8988T (cell line): ENCODE measurements at places on chromosomes 2 and 18.
A peak's percentile ranks its signal among the peaks of the same experiment; 100 is the strongest.

DNA sequence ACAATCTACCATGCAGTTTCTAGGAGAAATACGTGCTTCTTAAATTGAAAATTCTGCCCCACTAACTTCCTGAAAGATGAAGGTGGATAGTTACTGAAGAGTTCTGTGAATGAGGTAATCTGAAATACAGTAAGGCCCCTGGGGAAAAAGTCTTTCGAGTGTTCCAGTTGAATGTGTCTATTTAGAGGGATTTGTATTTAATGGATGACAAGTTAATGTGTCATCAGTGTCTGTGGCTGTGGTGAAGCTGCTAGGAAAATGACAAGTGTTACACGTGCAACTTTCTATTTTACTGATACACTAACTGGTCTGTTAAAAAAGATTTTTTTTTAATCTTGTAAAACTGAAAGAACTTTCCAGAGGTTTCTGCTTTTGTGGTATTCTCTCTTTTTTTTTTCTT lies 384.6 kb downstream of the STK39 start:
- DNase-seq: no peak

GRCh38 chr2:206263959-206264603 lies 10.4 kb upstream of the ZDBF2 start:
- DNase-seq: no peak

GRCh38 chr2:39241588-39241987 lies 2.2 kb downstream of the CDKL4 start:
- DNase-seq: no peak

DNA sequence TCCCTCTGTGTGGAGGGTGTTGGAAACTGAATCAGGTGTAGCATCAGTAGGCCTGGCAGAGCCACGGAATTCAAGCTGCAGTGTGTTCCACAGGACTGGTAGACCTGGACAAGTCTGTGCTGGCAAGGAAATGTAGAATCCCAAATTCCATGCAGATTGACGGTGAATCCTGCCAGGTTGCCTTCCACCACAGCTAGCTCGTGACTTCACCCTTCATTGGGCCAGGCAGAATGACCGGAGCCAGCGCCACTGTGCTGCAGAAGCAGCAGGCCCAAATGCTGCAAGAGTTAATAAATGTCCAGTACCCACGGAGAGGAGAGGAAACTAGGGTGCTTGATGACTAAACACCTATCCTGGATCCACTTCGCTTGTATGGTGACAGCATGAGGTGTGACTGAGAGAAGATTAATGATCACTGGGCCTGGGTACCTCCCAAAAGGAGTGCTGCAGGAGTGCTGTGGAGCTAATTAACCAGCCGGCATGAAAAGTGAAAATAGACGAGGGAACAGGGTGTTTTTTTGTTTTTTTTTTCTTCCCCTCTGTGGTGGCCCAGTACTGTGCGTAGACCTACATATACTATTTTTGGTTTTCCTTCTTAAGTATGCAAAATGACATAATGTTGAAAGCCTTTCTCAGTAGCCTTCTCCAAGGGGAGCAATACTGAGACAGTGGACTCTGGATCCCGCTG lies 122.2 kb downstream of the TANC1 start:
- no peak for DNase-seq

- no peak for DNase-seq
Observed at GRCh38 chr2:55961318-55961911, 37.8 kb upstream of the EFEMP1 start.

- DNase-seq: no peak
Observed at GRCh38 chr18:39647627-39648534, 2082.3 kb upstream of the CELF4 start.

- peak; percentile 18 for DNase-seq
Observed at GRCh38 chr2:240688553-240688919, 3.1 kb upstream of the AQP12A start.

GRCh38 chr2:6750411-6751158 lies 115.1 kb downstream of the CMPK2 start:
- DNase-seq: no peak

DNA sequence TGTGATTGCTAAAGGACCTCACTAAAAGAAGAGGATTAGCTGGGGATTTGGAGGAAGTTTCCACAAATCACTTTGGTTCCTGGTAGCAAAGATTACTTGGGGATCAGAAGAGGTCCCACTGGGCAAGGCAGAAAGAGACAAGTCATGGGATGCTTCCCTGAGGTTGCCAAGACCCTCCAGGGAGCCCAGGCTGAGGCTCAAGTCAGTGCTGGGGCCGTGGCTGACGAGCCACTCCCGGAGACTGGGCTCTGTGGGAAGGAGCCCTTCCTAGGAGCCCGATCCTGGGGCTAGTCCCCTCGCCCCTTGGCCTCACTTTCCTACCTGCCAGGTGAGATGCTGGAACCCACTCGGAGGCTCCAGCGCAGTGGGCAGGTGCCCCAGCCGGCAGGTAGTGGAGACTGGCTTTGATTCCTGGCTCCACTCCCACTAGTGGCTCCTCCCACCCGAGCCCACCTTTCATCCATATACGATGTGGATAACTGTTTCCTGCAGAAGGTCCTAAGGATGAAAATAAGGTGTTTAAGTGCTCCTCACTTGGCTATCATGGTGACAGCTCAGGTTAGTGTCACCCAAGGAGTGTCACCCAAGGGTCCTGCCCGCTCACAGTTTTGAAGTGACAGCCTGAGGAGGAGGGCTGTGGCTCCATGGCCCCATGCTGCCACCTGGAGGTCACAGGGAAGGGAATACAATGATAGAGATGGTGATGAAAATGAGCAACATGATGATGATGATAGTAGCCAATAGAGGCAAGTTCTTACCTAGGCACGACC lies 100.5 kb downstream of the CAPN13 start:
- no peak for DNase-seq

GRCh38 chr18:10559553-10560451 lies 34.0 kb downstream of the NAPG start:
- no peak for DNase-seq

DNA sequence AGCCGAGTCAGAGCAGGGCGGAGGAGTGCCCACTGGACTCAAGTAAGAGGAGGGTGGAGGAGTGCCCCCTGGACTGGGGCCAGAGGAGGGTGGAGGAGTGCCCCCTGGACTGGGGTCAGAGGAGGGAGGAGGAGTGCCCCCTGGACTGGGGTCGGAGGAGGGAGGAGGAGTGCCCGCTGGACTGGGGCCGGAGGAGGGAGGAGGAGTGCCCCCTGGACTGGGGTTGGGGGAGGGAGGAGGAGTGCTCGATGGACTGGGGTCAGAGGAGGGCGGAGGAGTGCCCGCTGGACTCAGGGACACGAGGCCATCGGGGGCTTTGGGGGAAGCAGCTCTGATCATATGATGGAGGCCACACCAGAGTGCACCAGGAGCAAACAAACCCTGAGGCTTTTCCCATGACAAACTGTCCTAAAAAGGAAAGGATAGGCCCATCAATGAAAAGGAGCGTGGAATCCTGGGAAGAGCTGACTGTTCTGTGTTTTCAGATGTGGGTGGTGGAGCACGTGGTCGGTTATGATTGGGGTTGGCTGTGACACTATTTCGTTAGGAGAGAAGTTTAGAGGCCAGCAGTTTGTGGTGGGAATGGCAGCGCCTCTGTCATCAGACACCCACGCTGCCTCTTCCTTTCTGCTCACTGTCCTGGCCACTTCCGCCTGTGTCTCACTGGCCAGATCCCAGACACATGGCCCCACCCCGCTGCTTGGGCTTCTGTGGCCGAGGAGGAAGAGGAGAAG lies 24.5 kb upstream of the HPCAL1 start:
- DNase-seq: no peak

- no peak for DNase-seq
Observed at GRCh38 chr18:74082742-74083556, 64.7 kb downstream of the FBXO15 start.

- DNase-seq: no peak
Observed at GRCh38 chr18:45324495-45325113, 290.7 kb upstream of the SLC14A2 start.

DNA sequence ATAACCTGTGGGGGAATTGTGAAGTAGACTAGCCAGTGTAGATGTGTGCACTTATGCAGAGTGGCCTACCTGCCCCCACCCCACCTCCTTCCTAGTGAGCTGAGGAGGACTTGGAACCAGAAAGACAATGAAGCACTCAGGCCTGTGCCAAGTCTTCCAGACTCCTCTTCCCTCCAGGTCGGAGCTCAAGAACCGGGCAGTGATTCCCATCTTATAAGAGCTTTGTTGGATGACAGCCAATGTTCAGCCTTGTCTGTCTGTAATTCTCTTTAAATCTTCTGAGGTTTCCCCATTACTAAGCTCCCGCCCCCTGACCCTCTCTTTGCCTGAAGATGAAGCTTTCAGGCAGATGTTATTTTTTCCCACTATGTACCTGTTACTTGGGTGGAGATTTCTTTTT lies 121.0 kb downstream of the SMAD2 start:
- no peak for DNase-seq

DNA sequence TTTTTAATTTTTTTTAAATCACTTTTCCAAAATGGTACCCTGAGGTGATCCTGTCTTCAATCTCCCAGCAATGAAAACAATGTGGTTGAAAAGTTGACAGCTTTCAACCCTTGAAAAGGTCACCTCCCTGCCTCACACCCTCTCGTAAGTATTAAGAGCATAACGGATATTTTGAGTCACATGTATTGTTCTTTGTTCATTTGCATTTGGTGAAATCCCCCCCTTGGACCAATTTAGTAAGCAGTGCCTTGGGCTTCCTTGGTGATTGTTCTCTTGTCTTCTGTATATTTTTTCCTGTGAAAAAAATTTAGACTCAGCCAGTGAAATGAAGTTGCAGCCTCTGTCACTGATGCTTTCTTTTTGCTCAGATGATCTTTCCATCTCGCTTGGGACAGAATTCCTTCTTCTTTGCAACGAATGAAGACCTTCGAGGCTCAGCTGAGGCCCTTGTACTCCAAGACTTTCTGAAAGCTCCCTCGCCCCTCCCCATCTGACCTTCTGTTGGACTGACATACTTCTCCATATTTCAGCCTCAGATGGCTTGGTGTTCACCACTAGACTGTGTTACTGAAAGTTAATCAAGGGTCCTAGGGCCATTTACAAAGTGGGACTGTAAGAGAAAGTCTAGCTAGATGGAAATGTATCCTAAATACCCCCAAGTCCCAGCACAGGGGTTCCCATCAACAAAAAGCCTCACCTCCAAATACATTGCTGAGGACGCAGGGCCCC lies 158.4 kb downstream of the BCL2 start:
- DNase-seq: no peak

DNA sequence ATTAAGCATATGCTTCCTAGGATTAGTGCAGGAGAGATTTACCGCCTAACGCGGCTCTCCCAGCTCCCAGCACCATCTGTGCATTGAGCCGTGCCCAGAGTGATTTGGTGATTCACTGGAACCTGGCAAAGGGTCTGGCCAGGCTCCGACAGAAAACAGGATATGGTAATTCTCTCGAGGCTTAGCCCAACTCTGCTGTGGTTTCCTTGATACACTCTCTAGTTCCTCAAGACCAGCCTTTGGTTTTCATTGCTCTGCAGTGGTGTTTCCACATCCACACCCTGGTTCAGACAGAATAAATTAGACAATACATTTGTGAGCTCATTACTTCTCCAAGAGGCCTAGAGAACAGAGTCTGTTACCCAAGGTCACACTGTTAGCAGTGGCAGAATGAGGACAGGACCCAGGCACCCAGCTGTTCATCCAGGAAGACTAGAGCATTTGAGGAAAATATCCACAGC lies 23.0 kb upstream of the SMAD2 start:
- DNase-seq: no peak

GRCh38 chr2:171318463-171318934 lies 115.3 kb downstream of the METTL8 start:
- DNase-seq: no peak

DNA sequence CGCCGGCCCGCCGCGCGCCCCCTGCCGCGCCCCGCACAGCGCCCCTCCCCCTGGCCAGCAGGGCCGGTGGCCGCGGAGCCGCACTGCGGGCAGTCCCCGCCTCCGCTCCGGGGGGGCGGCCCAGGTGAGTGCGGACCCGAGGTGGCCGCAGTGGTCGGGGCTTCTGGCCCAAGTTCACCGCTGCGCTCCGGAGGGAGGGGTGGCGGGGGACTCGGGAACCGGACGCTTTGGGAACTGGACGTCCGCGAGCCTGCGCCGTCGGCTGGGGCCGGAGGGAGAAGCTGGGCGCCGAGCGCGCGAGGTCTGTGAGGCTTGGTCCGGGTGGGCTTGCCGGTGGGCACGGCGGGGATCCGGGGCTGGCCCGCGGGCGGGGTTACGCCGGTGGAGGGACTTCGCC lies 591 bp upstream of the LDLRAD4 start:
- no peak for DNase-seq

GRCh38 chr2:156553714-156554442 lies 117.7 kb downstream of the GPD2 start:
- no peak for DNase-seq

GRCh38 chr18:32343634-32344033 lies 127.0 kb downstream of the GAREM1 start:
- DNase-seq: no peak

DNA sequence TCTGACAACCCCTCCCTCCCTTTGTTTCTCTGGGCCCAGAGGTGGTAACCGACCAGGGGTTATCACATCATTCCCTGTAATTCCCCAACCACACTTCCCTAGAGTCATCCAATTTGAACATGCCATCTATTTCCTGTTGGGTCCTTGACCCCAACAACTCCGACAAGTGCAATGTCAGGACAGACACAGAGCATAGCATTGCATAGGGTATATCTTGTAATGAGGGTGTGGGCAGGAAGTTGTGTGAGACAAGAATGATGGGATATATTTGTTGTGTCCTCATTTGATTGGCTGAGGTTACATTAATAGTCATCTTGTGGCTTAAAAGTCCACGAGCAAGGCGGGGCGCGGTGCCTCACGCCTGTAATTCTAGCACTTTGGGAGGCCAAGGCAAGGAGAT lies 33.4 kb upstream of the CNOT11 start:
- DNase-seq: no peak

DNA sequence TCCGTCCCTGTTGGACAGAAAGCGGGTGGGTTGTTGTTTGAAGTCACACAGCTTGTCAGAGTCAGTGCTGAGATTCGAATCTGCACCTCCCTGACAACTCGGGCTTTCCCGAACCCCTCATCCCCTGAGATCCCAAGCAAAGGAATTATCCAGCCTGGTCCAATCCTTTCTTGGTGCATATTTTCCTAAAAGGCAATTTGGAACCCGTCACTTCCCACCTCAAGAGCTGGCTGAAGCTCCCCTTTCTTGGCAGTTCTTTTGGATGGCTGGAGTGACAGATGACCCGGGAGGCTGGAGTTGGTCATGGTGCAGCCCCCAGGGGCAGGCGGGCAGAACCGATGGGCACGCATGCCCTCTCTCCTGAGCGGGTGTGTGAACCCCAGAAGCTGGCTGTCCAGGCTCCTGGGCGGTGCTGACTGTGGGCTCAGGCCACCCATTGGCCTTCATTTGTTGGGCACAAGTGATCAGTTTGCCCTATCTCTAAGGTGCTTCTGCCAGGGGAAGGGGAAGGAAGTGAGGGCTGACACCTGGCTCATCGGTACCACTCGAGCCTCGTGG lies 97.8 kb downstream of the ASB1 start:
- no peak for DNase-seq
